Right atrium auricular region (tissue), 2 donors: ENCODE measurements at places on chromosomes 6 and 20. TPM values are rescaled to one million over a fixed set of nuclear protein-coding genes. Genes with fewer than 3 reads are reported as not detected.
A peak's percentile ranks its signal among the peaks of the same experiment; 100 is the strongest.

DNA sequence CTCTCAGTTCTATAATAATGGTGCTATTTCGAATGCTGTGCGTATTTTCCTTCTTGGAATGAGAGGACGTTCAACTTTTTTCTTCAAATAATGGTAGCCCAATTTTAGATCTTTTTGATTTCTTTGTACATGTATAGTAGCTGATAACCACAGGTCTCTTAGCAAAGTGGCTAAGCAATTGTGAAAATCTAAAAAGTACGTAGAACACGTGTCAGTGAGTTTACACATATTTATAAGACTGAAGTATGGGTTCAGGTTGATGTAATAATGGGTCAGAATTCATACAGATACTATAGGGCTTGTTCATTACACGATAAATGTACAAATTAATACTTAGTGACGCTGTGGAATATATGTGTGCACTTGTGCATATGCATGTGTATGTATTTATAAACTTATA is 1.3 kb downstream of the SMIM13 start:
- peak overlapping the region; percentile 88 for H3K4me3 ChIP-seq
- H3K27ac ChIP-seq = peak overlapping the region; percentile 97
- no peaks in the 10 kb centered on the region for H3K27me3 ChIP-seq
- peaks cover 16% of the 10 kb centered on the region for H3K4me1 ChIP-seq

- H3K27ac ChIP-seq = no peak overlapping the region
- H3K36me3 ChIP-seq = no peaks in the 10 kb centered on the region
- no peaks in the 10 kb centered on the region for H3K4me1 ChIP-seq
- H3K4me3 ChIP-seq = no peak overlapping the region
Measured at GRCh38 chr6:55617272-55617671, 38.3 kb upstream of the HMGCLL1 start.

- DNase-seq = no peak
- H3K4me3 ChIP-seq = no peak overlapping the region
- H3K36me3 ChIP-seq = no peaks in the 10 kb centered on the region
Measured at GRCh38 chr6:101878554-101879276, 485.2 kb downstream of the GRIK2 start.

- H3K4me3 ChIP-seq = no peak overlapping the region
- H3K4me1 ChIP-seq = peaks cover 8% of the 10 kb centered on the region
- no peaks in the 10 kb centered on the region for H3K36me3 ChIP-seq
- no peaks in the 10 kb centered on the region for H3K27me3 ChIP-seq
- no peak for DNase-seq
Measured at GRCh38 chr20:23114018-23114417, 27.9 kb upstream of the CD93 start.

ZC3H12D gene
- 0.30 TPM for total RNA-seq

DNA sequence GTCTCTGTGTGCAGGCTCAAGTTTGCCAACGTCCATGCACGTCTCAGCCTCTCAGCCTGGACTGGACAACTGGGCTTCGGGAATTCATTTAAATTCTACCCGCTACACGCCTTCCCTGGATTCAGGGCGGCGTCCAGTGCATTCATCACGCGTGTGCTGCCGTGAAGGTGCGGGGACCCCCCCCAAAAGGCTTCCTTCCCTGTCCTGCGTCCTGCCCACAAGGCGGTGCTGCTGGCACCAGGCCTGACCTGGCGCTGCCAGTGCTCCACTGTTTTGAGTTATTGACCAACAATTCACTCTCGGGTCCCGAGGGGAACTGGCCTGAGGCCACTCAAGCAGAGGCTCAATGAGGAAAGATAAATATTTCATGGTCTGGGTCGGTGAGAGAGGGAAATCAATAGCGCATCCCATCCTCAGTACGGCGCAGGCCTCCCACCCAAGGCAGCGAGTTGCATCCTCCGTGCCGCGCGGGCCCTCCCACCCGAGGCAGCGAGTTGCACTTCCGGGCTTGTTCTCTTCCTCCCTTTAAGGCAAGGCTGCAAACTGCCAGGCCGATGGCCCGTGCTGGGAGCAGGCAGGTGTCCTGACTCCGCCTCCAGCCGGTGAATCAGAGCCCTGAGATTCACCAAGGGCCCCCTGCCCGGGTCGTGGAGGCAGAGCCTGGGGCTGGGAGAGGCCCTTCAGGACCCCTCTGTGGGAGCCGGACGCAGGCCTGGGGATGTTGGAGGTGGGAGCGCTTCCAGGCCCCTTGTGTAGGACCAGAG is 22.8 kb upstream of the BHLHE23 start:
- no peak overlapping the region for H3K4me3 ChIP-seq
- H3K27me3 ChIP-seq = peaks cover 18% of the 10 kb centered on the region
- H3K36me3 ChIP-seq = no peaks in the 10 kb centered on the region

- peak overlapping the region; percentile 36 for H3K4me3 ChIP-seq
- H3K4me1 ChIP-seq = no peaks in the 10 kb centered on the region
- H3K27me3 ChIP-seq = no peaks in the 10 kb centered on the region
- peak overlapping the region; percentile 77 for H3K27ac ChIP-seq
- no peaks in the 10 kb centered on the region for H3K36me3 ChIP-seq
Measured at GRCh38 chr20:31485450-31486339, 10.6 kb downstream of the REM1 start.

DZANK1 gene
- 0.83 TPM for total RNA-seq

NOTCH4 gene
- 16.2 TPM for total RNA-seq

DNA sequence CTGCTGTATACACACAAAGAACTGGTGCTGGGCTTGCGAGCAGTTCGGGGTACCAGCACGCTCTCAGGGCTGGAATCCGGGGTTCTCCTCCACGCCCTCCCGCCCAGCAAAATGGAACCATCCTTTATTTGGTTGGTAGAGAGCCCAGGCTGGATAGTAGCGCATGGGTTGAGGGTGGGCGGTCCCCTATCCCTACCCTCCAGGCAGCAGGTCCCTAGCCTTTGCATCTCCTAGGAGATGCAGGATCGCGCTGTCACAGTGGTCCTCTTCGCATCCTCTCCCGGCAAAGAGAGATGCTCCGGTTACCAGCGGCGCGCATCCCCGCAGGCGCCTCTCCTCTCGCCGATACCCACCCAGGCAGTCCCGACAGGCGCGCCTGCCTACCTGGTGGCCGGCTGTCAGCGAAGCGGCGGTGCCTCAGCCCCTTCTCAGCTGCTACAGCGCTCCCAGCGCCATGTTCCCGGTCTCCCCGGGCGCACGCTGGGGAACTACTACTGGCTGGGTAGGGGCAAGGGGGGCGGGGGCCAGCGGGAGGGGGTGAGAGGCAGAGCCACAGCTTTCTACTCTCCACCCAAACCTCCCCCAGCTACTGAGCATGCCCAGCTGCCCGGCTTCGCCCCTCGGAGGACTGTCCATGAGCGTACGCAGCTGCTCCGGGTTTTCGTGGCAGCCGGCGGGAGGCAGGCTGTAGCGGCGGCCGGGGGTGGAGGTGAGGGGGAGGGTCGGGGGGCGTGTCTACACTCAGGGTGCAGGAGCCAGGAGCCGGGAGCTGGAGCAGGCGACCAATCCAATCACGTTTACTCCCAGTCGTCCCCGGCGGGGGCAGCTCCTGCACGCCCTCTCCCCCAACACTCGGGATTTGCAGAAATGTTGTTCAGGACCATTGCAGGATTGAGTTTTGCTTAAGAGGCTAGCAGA is at the start of gene PAK5:
Gene PAK5 (minus strand): TSS at position 699 of the 918 bp plus-strand sequence. CDS start 194,748 bp downstream, outside the sequence.
- H3K36me3 ChIP-seq = no peaks in the 10 kb centered on the region
- no peak within 1 kb of the TSS for H3K27ac ChIP-seq
- DNase-seq = no peak
- no peaks in the 10 kb centered on the region for H3K27me3 ChIP-seq

DNA sequence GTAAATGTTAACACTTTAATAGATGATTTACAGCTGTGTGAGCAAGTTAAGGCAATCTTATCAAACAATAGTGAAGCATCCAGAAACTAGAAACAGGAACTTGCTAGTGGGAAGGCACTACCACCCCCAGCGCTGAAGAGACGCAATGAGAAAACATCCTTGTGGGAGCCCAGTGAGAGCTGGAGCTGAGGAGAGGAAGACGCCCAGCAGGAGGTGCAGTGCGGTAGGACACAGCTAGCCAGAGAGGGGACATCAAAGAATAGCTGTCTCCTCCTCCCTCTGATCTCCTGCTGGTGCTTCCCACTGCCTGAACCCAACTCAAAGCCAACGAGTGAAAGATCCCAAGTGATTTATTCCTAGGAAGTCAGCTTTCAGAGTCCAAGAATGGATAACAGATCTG is 140.3 kb downstream of the COL12A1 start:
- H3K27ac ChIP-seq = no peak overlapping the region
- H3K4me1 ChIP-seq = no peaks in the 10 kb centered on the region
- no peaks in the 10 kb centered on the region for H3K27me3 ChIP-seq
